ENCODE measurements at places on chromosomes 16 and 17. TPM values are rescaled to one million over a fixed set of nuclear protein-coding genes. Genes with fewer than 3 reads are reported as not detected.

GRCh38 chr17:80387071-80387470 is 27.9 kb upstream of the ENDOV start:
- no peak for DNase-seq

DNA sequence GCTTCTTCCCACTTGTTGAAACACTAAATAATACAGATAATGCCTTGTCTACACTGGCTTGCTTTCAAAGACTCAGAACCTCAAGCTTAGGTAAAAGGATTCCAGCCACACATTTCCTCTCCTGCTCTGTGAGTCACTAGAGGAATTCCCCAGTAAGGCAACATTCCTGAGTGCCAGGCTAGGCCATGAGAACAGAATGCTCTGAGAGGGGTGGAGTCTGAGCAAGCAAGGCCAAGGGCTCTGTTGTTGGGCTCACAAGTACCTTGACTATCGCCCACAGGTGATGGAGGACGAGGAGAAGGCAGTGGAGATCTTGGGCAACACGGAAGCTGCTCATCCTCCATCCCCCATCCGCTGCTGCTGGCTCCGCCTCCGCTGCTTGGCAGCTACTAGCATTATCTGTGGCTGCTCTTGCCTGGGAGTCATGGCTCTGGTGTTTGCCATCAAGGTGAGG is 6.7 kb upstream of the PHKG2 start:
- DNase-seq = peak; percentile 92

- no peak for DNase-seq
Observed at GRCh38 chr16:4433914-4434787, 8.5 kb downstream of the DNAJA3 start.

- DNase-seq = no peak
Observed at GRCh38 chr17:37100231-37100630, 151.5 kb downstream of the AATF start.

DNA sequence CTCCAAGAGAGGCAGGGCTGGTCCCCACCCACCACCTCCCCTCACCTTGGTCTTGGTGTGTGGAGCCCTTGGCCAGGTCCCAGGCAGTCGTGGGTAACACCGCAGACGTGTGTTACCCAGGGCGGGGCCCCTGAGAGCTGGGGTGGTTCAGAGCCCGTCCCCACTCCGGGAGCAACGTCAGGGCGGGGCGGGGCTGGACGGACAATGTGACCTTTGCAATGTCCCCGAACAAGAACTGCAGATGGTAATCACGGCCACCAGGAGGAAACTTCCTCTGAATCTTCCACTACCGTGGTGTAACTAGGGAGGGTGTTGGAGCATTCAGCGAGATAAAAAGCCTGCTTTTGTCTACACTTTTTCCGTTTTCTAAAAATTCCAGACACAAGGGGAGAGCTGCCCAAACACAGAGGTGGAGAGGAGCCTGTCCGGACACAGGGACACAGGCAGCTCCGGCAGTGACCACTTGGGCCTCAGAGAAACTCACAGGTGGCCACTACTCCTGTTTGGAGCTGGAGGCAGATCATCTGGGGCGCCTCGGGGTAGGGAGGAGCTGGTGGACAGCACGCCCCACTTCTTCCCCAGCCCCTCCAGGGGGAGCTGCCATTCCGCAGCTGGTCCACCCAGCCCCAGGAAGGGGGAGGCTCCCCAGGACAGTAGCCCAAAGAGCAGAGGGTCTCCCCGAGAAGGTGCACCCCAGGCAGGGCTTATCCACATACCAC is 14.2 kb upstream of the SLC38A10 start:
- peak; percentile 51 for DNase-seq

- DNase-seq = no peak
Observed at GRCh38 chr17:11121341-11121985, 119.5 kb upstream of the SHISA6 start.

DNA sequence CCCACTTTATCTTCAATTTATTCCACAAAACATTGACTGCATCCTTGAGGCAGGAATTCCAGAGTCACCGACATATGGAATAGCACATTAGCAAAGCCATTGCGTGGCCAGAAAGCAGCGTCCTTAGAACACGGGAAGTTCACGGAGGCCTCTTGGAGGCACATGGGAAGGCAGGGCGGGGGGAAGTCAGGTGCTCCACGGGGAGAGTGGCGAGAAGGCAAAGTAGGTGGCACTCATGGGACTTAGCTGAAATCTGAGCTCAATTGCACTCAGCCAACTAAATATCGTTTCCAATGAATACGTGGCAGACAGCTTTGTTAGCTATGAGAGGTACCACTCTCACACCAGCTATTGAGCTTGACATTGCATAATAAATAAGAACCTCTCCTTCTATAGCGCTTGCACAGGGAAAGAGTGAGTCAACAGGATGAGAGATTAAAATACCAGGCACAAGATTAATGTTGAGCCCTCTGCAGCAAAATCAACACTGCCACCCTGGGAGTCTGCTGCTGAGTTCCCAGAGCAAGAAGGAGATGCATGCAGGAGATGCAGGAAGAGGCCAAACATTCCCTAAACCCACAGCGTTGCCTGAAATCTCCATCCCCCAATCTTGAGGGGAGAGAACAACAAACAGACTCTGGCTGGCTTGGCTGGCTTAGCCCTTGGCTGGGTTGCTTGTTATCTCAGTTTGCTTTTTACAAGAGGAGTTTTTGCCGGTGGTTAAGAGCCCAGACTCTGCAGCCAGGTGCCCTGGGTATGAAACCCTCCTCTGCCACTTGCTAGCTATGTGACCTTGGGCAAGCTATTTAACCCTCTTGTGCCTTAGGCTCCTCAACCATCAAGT is 28.8 kb downstream of the ABCC12 start:
- DNase-seq = peak; percentile 98

DNA sequence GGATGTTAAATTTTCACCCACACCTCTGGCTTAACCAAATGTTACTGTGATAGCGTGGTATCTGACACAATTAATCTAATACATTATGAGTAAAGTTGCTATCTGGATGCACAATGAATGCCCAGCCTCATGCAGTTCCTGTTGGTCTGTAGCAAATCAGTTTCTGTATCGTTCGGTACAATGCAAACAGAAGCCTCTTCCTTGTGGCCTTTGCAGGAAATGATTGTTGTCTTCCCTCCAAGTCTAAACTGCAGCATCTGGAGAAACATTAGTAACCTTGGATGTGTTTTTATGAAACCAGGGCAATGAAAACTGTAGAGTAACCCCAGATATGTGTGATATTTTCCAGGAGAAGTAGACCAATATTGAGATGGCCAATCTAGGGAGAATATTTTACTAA is 46.8 kb downstream of the CYB561 start:
- DNase-seq = peak; percentile 70

- DNase-seq = no peak
Observed at GRCh38 chr17:44952946-44953475, 5.4 kb upstream of the KIF18B start.

DNA sequence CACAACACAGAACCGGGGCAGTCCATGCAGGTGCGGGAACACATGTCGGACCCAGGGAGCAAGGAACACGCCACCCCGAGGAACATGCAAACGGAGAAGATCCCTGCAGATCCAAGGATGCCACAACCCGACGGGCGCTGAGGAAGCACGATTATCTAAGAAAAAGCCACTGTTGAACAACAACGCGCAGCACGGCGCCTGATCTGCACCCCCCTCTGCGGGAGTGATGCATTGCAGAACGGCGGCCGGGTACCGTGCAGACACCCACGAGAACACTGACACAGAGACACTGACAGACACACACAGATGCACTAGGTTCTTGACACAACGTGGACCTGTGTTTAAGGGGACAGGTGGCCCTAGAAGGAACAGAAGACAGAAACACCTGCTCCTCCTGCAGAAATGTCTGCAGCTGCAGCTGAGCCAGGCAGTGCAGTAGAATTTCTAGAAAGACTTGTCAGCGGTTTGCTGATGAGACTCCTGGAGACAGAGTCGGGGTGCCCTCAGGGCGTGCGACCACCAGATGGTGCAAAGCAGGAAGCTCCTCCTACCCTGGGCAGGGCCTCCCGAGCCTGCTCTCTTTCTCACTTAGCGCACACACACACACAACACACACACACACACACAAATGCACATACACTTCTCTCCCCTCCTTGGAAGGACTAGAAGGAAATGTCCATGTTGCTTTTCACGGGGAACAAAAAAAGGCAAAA is 7.5 kb downstream of the NPTX1 start:
- no peak for DNase-seq

GRCh38 chr16:53973021-53973420 is 269.1 kb downstream of the FTO start:
- DNase-seq = no peak

DNA sequence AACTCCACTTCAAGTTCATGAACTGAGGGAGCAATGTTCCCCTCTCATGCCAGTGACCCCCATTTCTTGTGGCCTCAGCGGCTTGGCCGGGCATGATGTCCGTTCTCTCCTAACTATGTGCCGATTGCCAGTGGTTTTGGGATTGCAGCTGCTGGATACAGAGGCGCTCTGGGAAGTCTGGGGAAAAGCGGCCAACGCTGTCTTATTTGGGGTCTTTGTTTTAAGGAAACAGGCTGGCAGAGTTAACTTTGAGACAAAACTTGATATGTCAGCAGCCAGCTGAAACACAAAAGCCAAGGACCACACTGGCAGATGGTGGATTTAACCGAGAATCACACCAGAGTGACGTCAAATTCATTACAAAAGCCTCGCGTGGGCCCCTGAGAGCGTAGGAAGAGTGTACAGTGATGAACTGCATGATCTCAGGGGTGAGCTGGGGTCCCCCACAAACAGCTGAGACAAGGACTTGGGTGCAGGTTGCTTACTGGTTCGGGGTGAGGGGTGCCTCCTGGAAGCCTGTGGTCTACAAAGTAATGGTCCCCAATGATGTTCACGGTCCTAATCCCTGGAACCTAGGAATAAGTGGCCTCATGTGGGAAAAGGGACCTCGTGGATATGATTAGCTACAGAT is 180.4 kb downstream of the IRF8 start:
- DNase-seq = no peak

- no peak for DNase-seq
Observed at GRCh38 chr16:86923656-86924055, 345.3 kb downstream of the FOXL1 start.

- DNase-seq = peak; percentile 41
Observed at GRCh38 chr17:64077379-64077778, 52.6 kb downstream of the ERN1 start.

DNA sequence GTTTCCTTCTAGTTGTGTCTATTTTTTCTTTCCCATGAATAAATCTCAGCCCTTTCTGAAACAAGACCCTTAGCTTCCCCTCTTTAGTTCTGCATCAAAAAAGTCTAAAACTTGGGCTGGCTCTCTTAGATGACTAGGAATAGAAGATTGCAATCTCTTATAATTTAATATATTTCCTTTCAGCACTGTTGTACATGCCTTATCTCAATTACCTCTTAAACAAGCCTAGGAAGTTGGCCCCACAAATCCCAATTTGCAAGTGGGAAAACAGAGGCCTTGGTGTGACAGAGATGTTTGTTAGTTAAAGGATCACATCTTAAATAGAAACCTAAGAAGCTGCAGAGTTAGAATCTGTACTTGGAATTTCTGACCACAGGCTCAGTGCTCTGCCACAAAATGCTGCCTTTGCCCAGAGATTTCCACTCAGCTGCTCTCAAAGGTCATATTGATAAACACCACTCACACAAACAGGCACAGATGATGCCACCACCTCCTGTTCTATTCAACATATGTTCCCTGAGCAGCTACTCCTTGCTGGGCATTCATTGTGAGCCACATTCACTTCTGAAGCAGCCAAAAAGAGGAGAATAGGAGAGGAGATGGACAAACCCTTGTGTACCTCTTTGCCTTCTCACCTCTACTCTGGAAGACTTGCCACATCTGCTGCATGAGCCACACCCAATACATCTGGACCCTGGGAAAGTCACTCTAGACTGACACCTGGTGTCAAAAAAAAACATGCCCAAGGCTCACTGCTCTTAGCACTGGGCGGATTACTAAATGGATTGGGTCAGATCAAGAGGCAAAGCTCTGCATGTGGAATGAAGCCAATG is 5.5 kb downstream of the CCDC182 start:
- DNase-seq = no peak

- DNase-seq = no peak
Observed at GRCh38 chr17:68564415-68565111, 36.6 kb downstream of the FAM20A start.

DNA sequence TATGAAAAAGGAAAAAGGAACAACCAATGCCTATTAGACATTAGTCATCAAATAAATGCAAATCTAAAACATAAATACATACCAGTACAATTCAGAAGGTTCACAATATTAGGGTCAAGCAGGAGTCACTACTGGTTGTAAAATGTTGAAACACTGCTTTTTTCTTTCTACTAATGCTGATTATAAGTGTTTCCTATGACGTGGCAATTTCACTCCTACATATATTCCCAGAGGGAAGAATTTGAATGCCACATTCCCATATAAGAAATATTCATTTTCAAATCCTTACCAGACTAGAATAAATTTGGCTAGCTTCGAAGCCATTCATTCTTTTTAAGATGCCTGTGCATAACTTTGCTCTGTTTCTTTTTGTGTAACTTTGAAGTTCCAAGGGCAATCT is 2.6 kb upstream of the KRTAP9-2 start:
- DNase-seq = peak; percentile 35

DNA sequence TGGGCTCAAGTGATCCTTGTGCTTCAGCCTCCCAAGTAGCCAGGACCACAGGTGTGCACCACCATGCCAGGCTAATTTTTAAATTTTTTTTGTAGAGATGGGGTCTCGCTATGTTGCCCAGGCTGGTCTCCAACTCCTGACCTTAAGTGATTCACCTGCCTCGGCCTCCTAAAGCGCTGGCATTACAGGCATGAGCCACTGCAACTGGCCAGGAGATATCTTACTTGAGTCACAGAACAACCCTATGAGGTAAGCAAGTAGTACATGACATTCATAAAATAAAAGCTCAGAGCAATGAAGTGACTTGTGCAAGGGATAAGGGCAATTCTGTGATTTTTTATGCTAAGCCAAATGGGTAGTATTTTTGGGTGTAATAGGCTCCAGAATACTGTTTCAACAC is 57.3 kb downstream of the CDC27 start:
- peak; percentile 26 for DNase-seq

DNA sequence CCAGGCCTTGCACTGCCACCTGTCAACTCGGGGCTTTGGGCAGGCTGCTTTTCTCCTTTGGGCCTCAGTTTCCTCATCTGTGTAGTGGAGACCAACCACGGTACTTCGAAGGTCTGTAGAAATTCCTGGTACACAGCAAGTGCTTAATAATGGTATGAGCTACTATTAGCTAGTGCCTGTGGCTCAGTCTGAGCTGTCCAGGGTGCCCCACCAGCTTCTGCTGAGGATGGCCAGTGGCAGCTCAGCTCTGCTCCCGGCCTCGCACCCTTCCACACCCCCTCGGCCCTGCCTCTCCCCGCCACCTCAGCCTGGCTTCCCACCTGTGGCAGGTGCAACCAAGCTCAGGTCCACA is 26.2 kb upstream of the PLCG2 start:
- DNase-seq = no peak

The MT4 gene
- total RNA-seq = not detected

The ZSCAN32 gene
- 16.5 TPM for total RNA-seq

The WNK4 gene
- total RNA-seq = 1.3 TPM

The CLEC3A gene
- total RNA-seq = not detected

The CTCF gene
- total RNA-seq = 22.8 TPM

The FOXF1 gene
- 2.7 TPM for total RNA-seq

The OTOA gene
- total RNA-seq = not detected

The SPNS3 gene
- not detected for total RNA-seq

The NACA2 gene
- total RNA-seq = not detected

All from IMR-90 (cell line).